GM23248 (cell line): ENCODE measurements at places on chromosomes 4 and X. TPM values are rescaled to one million over a fixed set of nuclear protein-coding genes. Genes with fewer than 3 reads are reported as not detected.

DNA sequence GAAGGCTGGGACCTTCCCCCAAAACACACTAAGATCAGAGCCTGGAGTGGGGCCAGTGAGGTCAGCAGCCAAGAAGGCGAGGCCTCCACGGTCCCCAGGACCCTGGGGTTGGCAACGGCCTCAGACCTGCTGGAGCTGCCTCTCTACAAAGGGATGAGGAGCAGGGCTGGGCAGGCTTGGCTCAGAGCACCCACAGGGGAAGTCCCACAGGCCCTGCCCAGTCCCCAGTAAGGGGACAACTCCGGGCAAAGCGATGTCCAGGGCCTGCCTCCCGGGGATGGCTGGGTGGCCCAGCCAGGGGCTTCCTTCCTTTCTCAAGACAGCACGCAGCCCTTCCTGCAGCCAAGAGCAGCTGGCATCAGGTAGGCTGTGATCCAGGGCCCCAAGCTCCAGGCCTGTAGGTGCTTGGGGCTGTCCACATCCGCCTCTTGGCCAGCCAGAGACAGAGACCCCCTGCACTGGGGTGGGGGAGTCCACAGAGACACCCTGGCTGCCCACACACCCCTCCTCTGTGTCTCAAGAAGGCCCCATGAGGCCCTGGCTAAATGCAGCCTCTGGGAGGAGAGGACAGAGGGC, 5.7 kb downstream of the MXD4 start:
- peaks cover 4% of the 10 kb centered on the region; the same call in 1 of the 2 replicates for H3K36me3 ChIP-seq
- no peak overlapping the region for H3K27ac ChIP-seq

GRCh38 chrX:38233891-38234667, 13.4 kb upstream of the SRPX start:
- no peaks in the 10 kb centered on the region for H3K27me3 ChIP-seq
- H3K36me3 ChIP-seq: no peaks in the 10 kb centered on the region
- peak; percentile 73 for DNase-seq
- peak overlapping the region; percentile 70 for H3K27ac ChIP-seq
- no peak overlapping the region for H3K4me3 ChIP-seq

DDX60 gene
- 7.1 and 8.0 TPM in 2 replicates for total RNA-seq

FAM47A gene
- total RNA-seq: not detected in 2 replicates

MORF4L2 gene
- total RNA-seq: 640 and 664 TPM in 2 replicates
